ENCODE measurements at places on chromosomes 5 and 9.

DNA sequence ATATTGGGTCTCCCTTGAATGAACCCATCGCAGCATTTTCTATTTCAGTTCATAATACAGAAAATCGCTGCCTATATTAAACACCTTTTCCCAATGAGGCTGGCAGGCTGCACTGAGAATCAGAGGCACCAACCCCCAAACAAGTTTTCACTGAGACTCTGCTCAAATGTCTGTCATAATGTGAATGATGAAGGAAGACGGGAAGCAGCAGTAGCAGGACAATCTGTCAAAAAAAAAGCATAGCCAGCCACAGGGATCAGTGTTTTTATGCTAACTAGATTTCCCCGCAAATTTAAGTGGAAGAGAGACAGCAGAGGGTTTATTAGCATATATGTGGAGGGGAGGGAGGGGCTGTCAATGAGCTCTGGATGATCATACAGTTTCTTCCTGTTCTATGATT is 162.7 kb upstream of the PDE4D start:
- DNase-seq = no peak

GRCh38 chr9:134239130-134239903 is 75.0 kb upstream of the RNU6ATAC start:
- DNase-seq = no peak

- DNase-seq = no peak
These were observed 395.2 kb downstream of the BNC2 start for GRCh38 chr9:16475257-16475656.

DNA sequence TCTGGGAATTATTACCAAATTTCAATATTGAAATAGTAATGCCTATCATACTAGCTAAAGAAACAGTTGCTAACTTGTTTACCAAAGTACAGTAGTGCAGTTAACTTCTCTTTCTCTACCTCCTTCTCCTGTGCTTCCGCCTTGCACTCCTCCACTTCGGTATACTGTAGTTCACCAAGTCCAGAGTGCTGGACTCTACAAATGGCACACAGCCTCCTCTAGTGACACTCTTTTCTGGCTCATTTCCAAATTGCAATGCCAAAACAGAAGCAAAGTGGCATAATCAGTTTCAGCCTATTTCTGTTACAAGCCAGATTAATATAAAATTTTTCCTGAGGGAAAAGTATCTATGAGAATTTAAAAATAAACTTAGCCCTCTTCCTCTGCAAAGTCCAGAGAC is 86.0 kb upstream of the RASGRF2 start:
- no peak for DNase-seq

- no peak for DNase-seq
These were observed 11.7 kb downstream of the MLLT3 start for GRCh38 chr9:20610591-20610990.

- DNase-seq = no peak
These were observed 34.5 kb upstream of the GLIS3 start for GRCh38 chr9:4334410-4334813.

DNA sequence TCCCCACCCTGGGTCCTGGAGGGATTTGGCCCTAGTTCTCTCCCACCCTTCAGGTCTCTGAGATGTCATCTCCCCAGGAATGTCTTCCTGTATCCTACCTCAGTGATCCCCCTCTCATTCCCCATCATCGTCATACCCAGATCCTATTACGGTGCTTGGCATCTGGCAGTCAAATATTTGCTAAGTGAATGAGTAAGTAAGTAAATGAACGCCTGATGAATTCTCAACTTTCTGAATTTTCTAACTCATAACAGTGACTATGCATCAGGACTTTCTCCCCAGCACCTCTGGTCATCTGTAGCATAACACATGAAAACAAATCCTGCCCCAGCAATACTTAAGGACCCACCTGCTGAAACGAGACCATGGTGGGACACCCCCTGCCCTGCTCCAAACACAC is 244.2 kb downstream of the EBF1 start:
- no peak for DNase-seq

DNA sequence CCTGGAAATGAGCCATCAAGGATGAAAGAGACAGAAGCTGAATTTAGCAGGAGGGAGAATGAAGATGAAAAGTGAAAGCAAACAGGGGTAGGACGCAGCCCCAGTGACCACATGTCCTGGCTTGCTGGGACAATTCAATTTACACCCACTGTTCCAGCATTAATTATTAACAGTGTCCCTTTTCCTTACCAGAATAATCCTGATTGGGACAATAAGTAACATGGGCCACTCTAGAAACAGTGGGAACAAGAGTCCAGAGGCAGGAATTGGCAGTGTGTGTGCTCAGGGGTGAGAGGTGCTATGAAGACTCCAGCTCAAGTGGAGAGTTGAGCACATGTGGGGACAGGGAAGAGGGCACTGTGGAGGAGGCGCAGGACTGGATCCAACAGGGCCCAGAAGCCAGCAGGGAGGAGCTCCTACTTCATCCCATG is 147.1 kb downstream of the C5orf15 start:
- DNase-seq = no peak

DNA sequence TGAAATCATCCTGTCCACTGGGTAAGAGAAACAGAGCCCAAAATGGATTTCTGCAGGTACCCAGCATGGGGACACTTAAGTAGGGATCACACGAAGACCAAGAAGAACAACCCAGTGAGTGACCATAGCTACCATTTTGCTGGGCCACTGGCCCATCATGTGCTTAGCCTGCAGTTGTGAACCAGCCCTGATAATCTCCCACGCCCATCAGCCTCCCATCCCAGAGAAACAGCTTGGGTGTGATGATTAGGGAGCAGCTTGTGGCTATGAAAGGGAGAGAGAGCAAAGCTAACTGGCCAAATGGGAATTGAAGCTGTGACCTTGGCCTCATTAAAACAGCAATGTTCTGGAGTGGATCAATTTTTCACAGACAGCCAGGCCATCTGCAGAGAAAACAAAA is 138.5 kb downstream of the SLC24A2 start:
- no peak for DNase-seq

GRCh38 chr9:20558566-20559016 is 63.7 kb downstream of the MLLT3 start:
- DNase-seq = no peak

- DNase-seq = no peak
These were observed 329.1 kb downstream of the SH3GL2 start for GRCh38 chr9:17907779-17908508.

- DNase-seq = no peak
These were observed 165.5 kb downstream of the C9orf50 start for GRCh38 chr9:129455151-129455995.

GRCh38 chr5:80925931-80926330 is 34.2 kb upstream of the RASGRF2 start:
- no peak for DNase-seq

DNA sequence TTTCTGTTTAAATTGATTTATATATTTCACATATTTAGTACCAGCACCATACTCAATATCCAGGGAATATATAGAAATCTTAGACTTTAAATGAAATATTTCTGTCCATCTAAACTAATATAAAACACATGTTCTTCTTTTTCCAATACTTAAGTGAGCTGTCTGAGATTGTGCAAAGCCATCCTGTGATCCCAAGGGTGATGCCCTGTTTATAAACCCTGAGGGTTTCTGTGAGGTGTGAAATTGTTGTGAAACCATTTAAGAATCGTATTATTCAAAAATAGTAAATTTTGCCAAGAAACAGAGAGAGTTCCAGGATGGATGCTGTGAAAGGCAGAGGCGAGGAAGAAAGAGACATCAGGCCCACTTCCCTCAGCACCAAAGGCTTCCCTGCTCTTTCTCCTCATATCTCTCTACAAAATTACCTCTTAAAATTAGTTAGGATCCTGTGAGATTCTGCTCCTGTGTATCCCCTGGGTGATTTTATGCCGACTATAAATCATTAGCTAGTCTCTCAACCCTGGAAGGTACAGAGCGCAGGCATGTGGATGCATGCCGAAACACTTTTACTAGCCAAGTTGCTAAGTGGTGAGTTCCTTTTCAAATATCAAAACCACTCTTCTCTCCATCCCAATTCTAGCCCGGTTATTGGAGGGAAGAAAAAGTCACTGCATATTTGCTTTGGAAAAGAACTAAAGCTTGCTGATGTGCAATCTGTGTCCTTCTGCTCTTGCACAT is 183.0 kb downstream of the GLIS3 start:
- DNase-seq = no peak

DNA sequence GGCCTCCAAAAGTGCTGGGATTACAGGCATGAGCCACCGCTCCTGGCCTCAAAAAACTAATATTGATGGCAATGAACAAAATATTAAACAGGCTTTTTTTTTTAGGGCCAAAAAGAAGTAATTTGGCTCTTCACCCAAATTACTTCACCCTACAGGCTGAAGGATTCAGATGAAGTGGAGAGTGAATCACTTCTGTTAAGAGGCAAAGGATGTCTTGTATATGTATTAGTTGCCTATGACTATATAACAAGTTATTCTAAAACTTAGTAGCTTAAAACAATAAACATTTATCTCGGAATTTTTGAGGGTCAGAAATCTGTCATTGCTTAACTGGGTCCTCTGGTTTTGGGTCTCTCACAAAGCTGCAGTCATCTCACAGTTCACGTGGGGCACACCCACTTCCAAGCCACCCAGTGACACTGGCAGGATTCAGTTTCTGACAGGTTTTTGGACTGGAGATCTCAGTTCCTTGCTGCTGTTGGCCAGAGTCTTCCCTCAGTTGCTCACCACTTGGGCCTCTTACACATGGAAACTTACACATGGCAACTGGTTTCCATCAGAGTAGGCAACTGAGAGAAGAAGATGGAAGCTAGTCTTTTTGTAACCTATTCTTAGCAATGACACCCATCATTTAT is 66.7 kb downstream of the IQGAP2 start:
- no peak for DNase-seq

GRCh38 chr5:1421521-1422341 is 23.5 kb downstream of the SLC6A3 start:
- DNase-seq = peak; percentile 8
